ENCODE measurements at places on chromosomes 16 and 17.

DNA sequence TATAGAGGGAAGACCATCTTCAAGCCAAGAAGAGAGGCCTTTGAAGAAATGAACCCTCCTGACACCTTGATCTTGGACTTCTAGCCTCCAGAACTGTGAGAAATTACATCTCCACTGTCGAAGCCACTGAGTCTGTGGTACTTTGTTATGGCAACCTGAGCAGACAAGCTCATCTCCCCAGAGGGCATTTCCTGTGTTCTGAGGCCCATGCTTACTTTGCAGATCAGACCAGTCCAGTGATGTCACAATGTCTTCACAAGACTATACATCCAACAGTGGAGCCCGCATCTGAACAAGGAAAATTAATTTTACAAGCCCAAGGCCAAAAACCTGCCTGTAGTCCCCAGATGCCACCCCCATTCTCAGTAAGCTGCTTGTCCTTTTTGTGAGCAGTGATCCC lies 14.8 kb upstream of the C17orf113 start:
- no peak for DNase-seq

GRCh38 chr16:89052890-89053724 lies 40.5 kb upstream of the ACSF3 start:
- no peak for DNase-seq

- DNase-seq: no peak
These were observed 77.1 kb upstream of the METRNL start for GRCh38 chr17:83002118-83002805.

- no peak for DNase-seq
These were observed 3.1 kb upstream of the MIF4GD start for GRCh38 chr17:75273977-75274708.

- no peak for DNase-seq
These were observed 21.8 kb downstream of the CEP131 start for GRCh38 chr17:81200695-81201580.

DNA sequence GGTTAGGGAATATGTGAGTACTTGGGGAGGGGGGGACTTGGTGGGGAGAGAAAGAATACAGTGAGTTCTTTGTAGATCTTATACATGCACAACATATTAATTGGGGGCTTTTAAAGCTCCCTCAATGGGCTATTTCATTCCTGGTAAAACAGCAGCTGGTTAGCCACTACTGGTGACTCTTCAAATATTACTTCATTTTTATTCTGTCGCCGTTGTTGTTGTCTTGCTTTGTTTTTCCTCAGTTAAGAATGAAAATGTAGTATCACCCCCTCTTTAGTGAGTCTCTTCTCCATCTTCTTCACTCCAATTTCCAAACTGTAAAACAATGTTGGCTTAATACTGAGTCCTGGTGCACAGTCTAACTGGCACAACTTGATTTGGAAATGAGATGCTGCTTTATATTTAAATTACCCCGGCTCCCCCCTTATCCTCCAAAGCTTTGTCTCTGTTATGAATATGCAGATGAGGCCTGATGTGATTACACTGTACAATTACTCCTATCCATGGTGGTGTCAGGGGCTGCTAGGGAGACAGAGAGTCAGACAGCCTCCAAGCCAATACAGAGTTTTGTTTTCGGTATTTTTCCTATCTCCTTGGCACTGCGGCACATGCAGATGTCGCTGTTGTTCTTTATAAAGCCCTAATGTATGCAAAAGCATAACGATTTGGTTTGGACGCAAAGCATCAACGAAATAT lies 256.9 kb upstream of the PMFBP1 start:
- no peak for DNase-seq

DNA sequence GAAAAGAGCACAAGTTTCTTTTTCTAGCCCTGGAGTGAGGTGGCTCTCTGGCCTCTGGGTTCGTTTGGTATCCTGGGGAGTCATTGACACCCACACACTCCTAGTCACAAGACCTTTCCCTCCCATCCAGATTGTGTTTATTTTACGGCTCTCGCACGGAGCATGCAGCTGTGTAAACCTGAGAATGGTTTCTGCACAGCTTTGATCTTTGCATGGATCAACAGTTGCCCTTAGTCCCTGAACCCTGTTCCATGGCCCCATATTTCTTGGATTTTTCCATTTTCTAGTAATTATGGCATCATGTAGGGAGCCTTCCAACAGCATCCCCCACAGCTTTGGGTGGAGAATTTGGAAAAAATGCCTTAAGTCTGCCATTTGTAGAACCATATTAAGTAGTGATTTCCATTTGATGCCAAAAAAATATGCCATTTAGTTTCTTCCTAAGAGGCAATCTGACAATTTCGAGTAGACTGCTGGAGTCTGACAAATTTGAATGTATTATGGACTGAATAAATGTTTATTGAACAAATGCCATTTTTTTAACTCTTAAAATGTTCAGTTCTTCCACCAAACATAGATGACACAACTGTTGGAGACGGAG lies 197.7 kb downstream of the WWOX start:
- DNase-seq: no peak

DNA sequence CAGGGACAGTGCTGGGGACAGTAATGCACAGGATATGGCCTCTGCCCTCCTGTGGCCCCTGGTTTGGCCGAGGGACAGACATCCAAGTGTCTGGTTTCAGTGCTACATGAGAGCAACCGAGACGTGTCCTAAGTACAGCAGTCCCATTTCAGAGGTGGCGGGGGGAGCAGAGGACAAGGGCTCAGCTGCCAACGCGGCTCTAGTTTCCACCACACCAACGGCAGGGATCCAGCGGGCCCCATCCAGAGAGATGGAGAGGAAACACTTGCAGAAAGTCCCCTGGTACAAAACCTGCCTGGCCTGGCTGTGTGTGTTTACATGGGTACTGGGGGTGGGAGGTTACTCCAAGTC lies 125.8 kb upstream of the SMURF2 start:
- DNase-seq: no peak

DNA sequence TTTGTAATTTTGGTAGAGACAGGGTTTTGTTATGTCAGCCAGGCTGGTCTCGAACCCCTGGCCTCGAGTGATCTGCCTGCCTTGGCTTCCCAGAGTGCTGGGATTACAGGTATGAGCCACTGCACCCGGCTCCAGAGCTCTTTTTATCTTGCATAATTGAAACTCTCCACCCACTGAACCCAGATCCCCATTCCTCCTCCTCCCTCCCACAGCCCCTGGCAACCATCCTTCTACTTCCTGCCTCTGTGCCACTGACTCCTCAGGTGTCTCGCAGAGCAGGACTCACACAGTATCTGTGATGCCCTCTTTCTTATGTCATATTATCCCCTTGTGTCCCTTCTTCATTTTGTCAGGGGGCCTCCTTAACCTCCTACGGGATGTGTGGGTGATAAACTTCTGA lies 340.7 kb downstream of the SLC39A11 start:
- no peak for DNase-seq

- no peak for DNase-seq
These were observed 36.6 kb upstream of the TBX2 start for GRCh38 chr17:61362852-61363600.

DNA sequence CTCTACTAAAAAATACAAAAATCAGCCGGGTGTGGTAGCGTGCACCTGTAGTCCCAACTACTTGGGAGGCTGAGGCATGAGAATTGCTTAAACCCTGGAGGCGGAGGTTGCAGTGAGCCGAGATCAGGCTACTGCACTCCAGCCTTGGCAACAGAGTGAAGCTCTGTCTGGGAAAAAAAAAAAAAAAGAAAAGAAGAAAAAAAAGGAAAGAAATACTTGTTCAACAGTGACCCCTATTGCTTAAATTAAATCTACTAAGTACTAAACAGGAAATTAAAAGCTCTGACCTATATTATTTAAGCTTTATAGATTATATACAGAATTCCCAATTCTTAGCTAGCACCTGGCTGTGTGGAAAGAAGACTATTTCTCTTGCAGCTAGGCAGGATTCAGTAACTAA lies 48.9 kb downstream of the FBXL20 start:
- DNase-seq: no peak

DNA sequence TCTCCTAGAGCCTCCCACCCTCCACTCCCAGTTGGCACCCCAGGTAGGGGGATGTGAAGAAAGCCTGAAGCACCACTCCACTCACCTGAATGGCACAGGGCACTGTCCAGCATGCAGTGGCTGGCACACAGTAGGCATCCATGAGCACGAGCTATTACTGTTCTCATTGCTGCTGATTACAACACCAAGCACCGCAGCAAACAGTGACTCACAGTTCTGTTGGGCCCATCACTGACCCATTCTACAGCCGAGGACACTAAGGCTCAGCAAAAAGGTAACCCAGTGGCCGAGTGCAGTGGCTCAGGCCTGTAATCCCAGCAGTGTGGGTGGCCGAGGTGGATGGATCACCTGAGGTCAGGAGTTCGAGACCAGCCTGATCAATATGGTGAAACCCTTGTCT lies 2.7 kb downstream of the ZSCAN10 start:
- DNase-seq: no peak

- DNase-seq: no peak
These were observed 451.1 kb downstream of the SOX9 start for GRCh38 chr17:72571813-72572396.

GRCh38 chr17:40209404-40210093 lies 9.6 kb upstream of the WIPF2 start:
- no peak for DNase-seq

DNA sequence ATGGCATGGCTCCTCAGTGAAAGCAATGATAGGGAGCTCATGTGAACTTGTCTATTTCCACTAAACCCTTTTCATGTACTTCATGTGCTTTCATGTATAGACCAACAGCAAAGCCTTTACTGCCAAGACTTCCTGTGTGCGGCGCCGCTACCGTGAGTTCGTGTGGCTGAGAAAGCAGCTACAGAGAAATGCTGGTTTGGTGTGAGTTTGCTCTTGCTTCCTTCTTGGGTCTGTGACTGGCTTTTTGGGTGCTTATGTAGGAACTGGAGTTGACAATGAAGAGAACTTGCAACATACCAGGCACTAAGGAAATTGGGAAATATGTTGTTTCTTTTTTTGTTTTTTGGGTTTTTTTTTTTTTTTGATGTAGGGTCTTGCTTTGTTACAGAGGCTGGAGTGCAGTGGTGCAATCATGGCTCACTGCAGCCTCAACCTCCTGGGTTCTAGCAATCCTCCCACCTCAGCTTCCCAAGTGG lies 5.7 kb downstream of the SNX11 start:
- peak; percentile 36 for DNase-seq

DNA sequence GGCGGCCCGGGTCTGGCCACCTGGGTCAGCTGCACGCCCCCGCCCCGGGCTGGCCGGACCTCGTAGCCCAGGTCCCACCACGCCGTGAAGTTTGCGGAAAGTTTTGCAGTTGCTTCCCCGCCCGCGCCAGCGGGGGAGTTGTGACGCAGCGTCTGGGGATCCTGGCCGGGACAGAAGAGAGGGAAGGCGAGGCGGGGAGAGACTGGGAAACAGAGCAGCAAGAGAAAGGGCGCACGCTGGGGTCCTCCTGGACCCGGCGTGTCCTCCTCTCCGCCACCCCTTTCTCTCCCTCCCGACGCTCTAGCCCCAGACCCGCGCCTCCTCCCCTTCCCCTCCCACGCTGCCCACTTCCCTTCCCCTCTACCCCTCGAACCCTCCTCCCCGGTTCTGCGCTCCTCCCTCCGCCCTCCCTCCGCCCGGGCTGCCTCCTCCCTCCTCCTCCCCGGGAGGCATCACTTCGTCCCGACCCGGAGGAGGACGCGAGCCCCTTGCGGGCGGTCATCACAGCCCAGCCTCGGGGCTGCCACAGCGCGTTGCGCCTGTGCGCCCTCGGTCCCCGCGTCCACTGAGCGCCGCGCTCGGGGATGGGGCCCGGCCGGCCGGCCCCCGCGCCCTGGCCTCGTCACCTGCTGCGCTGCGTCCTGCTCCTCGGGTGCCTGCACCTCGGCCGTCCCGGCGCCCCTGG lies at the start of gene MRC2:
Gene MRC2, plus strand, starts transcription at position 452 of the 685 bp plus-strand sequence. Its CDS starts 133 bp downstream, at position 585.
- DNase-seq: no peak

GRCh38 chr17:65183736-65184135 lies 46.6 kb downstream of the RGS9 start:
- no peak for DNase-seq

- no peak for DNase-seq
These were observed 131.0 kb upstream of the CIBAR2 start for GRCh38 chr16:85243308-85243707.

GRCh38 chr16:85173981-85174751 lies 61.9 kb upstream of the CIBAR2 start:
- no peak for DNase-seq

DNA sequence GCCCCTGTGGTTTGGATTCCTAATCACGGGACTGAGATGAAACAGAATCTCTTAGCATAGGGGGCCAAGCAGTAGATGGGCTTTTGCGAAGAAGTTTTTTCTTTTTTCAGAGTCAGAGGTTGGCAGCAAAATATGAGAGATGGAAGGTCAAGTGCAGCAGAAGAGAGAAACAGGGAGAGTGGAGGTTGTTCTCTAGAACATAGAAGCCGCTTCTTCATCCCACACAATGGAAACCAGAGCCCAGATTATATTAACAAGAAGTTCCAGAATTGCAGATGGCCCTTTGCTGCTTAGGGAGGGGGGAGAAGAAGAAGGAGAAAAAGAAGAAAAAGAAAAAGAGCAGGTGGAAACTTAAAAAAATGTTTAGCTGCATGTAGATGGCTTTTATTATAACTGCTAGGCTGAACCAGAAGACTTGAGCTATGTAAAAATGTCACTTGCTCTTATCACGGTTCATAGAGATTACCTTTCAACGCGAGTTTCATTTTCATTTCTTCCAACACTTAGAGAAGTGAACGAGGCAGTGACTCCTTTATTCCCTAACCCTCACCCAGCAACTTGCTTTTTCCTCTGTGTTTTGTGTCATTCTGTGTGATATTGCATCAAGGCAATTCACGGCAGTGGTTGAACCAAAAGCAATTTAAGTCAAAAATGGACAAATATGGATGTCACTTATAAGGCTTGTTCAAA lies 737.5 kb downstream of the WWOX start:
- no peak for DNase-seq

- no peak for DNase-seq
These were observed 20.7 kb upstream of the SP2 start for GRCh38 chr17:47875011-47875985.

DNA sequence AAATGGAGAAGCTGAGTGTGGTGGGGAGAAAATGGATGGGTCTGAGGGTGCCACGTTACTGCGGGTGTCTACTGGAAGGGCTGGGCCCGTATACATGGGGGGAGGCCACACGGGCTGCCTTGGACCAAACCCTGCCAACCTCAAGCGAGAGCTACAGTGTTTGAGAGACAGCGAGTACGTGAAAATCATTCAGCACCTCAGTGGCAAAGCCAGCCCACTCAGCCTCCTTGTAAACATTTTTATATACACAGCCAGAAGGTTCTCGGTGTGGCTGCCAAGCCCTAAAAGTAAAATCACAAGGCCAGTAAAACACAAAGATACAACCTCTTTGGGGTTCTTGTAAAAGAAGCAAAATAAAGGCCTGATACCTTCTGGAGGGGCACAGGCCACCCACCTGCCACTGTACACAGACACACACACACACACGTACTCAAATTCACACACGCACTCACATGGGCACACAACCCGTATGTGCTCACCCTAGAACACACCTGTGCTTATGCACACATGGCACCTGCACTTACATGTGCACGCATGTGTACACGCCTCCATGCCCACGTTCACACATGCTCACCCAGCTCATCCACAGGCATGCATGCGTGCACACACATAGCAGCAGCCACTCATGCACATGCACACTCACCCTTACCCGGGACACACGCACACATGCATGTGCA lies 102.8 kb downstream of the GSG1L start:
- no peak for DNase-seq

GRCh38 chr16:20650400-20651166 lies 46.9 kb downstream of the ACSM1 start:
- no peak for DNase-seq

GRCh38 chr17:35764123-35764991 lies 3.7 kb downstream of the C17orf50 start:
- DNase-seq: peak; percentile 78

GRCh38 chr16:16982614-16983013 lies 488.1 kb downstream of the XYLT1 start:
- DNase-seq: no peak
